ENCODE measurements at places on chromosomes 1 and 21.

DNA sequence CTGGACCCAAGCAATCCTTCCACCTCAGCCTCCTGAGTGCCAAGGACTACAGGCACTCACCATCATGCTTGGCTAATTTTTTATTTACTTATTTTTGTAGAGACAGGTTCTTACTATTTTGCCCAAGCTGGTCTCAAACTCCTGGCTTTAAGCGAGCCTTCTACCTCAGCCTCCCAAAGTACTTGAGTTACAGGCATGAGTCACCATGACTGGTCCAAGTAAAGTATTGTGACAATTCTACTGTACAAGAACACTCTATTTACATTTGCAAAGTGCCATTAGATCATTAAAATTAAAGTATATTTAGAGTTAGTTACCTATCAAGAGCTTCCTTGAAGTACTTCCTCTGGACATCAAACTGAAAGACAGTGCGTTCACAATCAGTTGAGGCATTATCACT lies 44.8 kb downstream of the NRDC start:
- no peak for DNase-seq

GRCh38 chr1:16254263-16254928 lies 17.4 kb upstream of the CPLANE2 start:
- no peak for DNase-seq

- no peak for DNase-seq
Observed at GRCh38 chr1:43499898-43500297, 30.8 kb upstream of the PTPRF start.

DNA sequence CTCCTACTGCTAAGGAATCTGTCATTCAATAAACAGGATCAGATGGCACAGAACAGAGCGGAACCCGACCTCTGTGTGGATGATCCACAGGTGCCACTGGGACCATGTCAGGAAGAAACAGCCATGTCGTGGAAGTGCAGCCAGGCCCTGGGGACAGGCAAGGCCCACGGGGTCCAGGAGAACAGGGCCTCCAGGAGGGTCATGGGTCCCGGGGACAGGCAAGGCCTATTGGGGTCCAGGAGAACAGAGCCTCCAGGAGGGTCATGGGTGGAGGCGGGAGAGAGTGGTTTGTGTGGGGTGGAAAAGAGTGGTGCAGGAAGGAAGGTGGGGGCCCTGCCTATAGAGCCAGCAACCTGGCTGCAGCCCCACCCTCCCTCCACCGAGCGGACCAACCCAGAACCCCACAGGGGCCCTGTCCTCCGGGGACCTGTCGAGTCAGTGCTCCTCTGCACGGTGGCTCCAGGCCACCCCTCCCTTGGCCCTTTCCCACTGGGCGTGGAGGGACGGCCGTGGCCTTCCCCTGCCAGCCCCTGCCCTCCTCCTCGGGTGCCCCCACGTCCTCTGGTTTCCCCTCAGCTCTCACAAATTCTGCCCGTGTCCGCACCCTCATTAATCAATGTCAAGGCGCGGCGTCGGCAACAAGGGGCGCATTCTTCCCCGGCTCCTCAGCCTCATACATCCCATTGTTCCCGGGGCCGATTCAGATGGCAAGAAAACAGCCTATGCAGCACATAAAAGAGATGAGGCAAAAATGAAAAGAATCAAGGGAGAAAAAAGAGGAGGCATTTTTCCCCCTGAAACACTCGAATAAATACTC lies 146.4 kb downstream of the PRDM16 start:
- DNase-seq, result no peak

DNA sequence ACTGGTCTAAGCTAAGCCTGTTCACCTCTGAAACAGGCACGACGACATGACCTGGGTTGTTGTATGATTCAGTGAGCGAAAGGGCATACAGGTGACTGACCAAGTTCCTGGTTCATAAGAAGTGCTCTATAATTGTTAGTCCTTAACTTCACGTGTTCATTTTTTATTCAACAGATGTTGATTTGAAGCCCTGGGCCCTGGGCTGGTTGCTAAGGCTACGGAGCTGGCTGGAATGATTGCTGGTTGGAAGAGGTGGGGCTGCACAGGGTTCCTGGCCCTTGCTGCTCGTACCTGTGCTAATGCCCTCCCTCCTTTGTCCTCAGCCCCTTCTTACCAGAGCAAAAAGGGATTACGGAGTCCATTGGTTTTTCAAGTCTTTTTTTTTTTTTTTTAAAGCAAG lies 111.3 kb upstream of the CSF3R start:
- DNase-seq, result no peak

- no peak for DNase-seq
Observed at GRCh38 chr1:85347908-85348307, 71.5 kb upstream of the BCL10 start.

GRCh38 chr1:6348511-6349191 lies 44.9 kb downstream of the ACOT7 start:
- no peak for DNase-seq

DNA sequence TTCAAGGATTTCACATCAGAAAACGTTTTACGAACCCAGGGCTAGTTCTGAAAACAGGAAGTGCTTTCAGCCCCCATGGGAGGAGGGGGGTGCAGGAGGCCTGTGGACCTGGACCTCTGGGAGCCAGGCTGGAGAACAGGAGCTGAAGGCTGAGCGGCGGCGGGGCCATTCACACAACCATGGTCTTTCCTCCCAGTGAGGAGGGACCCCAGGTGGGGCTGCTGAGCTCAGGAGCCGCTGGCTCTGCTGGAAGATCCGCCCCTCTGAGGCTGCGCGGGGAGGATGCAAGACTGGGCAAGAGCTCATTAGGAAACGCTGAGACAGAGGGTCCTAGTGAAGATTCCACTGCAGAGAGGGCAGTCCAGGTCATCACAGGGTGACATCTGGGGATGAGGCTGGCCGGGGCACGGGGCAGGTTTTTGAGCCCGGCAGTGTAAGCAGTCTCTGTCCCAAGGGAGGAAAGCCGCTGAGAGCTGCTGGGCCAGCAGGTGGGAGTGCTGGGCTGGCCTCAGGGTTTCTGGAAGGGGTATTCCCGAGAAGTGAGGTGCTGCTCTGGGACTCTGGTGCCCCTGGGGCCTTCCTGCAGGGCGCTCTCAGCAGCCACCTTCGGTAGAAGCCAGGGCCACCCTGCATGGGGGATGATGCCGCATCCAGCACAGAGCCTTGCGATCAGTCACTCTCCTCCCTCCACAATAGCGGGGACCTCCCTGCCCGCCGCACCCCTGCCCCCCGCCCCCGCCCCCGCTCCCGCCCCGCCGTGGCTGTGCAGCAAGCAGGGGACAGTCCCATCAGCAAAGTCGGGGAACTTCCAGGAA lies 7.5 kb downstream of the MX2 start:
- no peak for DNase-seq

- DNase-seq, result no peak
Observed at GRCh38 chr21:34333121-34333739, 30.6 kb upstream of the KCNE2 start.

DNA sequence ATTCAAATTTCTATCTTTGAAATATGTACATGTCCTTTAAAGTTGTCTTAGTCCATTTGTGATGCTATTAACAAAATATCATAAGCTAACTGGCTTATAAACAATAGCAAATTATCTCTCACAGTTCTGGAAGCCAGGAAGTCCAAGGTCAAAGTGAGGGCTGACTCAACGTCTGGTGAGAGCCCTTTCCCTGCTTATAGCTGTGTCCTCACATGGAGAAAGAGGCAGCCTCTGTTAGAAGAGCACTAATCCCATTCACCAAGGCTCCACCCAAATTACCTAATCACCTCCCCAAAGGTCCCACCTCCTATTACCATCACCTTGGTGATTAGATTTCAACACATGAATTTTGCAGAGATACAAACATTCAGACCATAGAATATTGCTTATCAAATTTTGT lies 450.1 kb upstream of the BEND5 start:
- DNase-seq, result no peak

DNA sequence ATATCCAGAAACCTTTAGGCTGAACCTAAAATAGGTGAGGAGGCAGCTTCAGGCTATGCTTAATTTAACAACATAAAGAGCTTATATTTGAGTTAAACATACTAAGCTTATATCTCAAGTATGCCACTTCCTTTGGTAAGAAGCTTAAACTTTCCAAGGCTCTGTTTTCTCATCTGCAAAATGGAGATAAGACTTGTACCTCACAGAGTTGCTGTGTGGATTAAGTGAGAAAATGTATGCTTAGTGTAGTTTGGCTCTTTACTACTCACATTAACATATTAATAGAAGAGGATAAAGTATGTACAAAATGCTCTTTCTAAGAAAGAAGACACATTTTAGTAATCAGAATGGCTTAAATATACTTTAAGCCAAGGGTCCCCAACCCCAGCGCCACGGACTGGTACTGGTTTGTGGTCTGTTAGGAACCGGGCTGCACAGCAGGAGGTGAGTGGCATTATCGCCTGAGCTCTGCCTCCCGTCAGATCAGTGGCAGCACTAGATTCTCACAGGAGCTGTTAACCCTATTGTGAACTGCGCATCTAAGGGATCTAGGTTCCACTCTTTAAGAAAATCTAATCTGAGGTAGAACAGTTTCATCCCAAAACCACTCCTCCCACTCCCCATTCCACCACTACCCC lies 77.2 kb downstream of the HS2ST1 start:
- no peak for DNase-seq

GRCh38 chr1:189530162-189530561 lies 947.5 kb downstream of the BRINP3 start:
- no peak for DNase-seq

DNA sequence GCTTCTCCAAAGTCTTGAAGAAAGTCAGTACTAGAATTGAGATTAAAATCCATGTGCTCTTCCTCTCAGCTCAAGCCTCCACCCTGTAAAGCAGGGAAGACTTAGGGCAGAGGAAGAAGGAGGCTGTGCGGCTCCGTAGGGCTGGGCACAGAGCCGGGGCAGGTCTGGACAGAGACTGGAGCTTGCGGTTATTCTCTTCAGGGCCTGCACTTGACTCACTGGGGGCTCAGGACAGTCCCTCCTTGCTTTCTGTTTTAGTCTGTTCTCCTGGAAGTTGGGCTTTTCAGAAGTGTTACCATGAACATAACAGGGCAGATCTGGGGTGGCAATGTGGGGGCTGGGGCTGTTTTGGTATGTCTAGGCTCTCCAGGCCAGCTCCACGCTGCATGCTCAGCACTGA lies 21.6 kb upstream of the TRABD2B start:
- no peak for DNase-seq

DNA sequence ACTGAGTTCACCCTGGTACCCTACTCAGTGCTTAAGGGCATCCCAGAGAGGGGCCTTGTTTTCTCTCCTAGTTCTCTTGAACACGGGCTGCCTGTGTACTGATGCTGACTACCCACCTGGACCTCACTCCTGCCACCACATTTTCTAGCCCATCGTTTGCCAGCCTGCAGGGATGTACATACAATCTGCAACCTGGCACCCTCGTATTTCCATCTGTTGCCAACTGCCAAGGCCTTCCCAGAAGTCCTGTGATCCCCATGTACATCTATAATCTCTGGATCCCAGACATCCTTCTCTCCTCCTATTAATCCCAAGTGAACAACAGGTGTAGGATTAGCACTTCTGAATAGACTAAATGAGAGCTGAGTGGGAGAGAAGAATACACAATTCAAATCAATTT lies 212.0 kb downstream of the SLC45A1 start:
- DNase-seq, result no peak

DNA sequence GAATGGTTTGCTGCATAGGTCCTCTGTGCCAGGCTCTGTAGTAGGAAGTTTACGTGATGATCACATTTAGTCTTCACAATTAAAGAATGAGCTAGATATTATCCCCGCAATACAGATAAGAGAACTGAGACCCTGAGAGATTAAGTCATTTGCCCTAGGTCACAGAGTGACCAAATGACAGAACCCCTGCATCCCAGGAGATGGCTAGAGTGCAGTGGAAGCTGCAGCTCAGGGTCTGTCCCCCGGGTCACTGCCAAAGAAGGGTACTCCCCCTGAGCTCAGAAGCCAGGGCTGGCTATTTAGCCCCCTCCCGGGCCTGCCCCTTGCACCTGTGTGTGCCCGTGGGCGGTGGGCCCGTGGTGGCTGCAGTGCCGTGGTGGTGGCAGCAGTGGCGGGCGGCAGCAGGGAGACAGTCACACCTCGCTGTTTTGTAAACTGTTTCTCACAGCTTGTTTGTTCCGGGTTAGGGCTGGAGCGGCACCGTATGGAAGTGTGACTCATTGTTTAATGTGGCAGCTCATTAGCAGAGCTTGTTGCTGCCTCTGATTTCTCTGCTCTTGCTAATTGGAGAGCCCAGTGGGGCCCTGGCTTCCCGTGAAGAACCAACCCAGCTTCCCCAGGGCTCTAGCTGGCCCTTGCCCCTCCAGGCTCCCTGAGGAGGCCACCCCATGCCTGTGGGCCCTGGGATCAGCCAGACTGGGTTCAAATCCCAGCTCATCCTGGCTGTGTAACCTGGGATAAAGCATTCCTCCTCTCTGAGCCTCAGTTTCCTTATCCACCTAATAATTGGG lies 19.3 kb upstream of the FOXO6 start:
- no peak for DNase-seq

- DNase-seq, result no peak
Observed at GRCh38 chr1:158604968-158605367, at the start of gene OR10Z1. Gene OR10Z1, plus strand, starts transcription at chr1:158605268. Its CDS starts 1,171 bp downstream, at chr1:158606439.

DNA sequence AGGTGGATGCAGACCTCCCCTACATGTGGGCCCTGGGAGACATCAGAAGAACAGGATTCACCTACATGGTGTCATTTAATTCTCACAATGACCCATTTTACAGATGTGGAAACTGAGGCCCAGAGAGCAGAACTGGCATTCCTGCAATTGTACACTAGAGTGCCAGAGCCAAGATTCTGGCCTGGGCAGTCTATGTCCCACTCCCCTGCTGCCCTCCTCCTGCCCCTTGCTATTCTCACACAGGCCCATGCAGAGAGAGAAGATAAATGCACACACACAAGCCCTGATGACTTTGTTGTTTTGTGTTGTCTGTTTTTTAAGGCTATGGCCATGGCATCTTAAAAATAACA lies 64.2 kb downstream of the EPHB2 start:
- DNase-seq, result no peak

DNA sequence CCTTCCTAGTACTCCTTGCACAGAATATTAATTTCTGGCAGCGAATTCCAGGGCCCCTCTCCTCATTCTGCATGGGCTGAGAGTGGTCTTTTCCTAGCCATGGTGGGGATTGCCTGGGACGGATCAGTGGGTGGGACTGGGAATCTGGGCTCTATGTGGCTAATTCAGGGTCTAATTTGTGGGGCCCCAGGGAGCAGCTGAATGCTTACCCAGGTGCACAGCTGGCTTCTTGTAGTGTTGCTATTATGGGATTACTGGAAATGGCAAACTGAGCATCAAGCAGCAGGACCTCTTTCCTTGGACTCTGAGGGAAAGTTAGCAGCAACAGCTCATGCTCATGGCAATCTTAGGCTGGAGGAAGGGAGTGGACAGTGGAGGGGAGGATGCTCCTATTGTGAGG lies 187.1 kb upstream of the CACNA1E start:
- no peak for DNase-seq

GRCh38 chr1:153262070-153262366 lies 2.5 kb downstream of the LORICRIN start:
- no peak for DNase-seq

- DNase-seq, result no peak
Observed at GRCh38 chr1:244792188-244792850, 43.1 kb upstream of the COX20 start.

DNA sequence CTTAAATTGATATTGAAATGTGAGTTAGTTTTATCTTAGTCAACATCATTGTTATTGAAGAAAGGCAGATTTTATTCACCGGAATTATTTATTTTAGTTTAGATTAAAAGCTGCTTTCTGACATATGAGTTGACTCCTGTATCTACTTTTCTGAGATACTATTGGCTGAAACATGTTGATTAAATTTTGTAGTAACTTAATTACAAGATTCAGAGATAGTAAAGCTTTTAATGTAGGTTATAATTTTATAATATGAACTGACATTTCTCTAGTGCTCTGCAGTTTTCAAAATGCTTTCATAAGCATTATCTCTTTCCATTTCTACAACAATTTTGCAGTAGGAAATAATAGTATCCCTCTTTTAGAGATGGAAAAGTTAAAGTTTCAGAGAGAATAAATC lies 616.0 kb downstream of the USP25 start:
- no peak for DNase-seq

All from kidney epithelial cell (primary cell).